C1 segment of cervical spinal cord (tissue), 14 donors: ENCODE measurements at places on chromosomes 7 and 10.

- no peak for DNase-seq
Observed at GRCh38 chr7:78151229-78151628, 352.7 kb downstream of the PHTF2 start.

DNA sequence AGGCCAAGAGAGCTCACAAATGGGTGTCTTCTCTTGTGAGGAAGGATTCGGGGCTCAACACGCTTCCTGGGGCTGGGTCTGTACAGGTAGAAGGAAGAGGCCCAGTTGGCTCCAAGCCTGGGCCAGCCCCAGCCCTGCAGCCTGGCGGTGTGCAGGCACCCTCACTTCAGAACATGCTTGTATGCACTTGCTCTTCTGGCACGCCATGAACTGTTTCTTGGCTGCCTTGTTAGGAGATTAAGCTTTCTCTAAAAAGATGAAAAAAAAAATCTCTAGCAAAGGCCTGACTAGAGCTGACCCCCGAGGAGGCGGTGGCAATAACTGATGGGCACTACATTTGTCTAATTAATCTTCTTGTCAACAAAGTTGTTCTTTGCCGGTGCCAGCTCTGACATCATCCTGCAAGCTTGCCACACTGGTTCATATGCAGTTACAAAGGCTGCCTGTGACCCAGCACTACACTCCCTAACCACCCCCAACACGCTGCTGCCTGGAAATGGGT is 94.7 kb downstream of the WDR11 start:
- DNase-seq: peak; percentile 76

GRCh38 chr7:37032258-37032601 is 307.9 kb upstream of the AOAH start:
- DNase-seq: no peak

- no peak for DNase-seq
Observed at GRCh38 chr10:44245601-44245938, 139.3 kb downstream of the CXCL12 start.

DNA sequence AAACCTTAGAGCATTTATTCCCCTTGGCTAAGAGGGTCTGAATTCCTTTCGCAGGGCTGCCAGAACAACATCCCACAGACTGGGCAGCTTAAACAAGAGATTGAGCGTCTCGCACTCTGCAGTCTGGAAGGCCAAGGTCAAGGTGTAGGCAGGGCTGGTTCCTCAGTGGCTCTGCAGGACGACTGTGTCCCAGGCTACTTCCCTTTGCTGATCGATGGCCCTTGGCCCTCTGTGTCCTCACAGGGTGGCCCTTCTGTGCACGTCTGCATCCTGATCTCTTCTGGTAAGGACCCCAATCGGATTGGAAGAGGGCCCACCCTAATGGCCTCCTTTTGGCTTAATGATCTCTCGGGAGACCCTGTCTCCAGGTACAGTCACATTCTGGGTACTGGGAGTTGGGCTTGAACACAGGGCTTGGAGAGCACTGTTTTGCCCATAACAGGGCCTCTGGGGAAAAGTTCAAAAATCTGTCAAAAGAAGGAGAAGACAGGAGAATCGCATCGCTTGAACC is 35.1 kb upstream of the DNAJB6 start:
- no peak for DNase-seq

DNA sequence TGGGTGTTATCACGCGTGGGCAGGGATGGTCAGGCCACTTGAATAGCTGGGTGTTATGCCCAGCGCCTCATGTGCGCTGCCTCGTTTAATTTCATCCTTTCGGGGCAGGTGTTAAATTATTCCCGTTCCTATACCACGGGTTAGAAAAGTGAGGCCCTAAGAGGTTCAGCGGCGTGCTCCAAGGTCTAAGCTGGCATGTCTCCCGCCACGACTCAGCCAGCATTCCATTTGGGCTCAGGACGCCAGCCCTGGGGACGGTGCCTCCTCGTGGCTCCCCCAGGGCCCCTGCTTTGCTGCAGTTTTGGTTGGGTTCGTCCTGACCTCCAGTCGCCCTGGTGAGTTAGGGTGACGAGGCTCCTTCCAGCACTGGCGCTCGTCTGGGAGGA is 124.5 kb downstream of the TRRAP start:
- DNase-seq: no peak

DNA sequence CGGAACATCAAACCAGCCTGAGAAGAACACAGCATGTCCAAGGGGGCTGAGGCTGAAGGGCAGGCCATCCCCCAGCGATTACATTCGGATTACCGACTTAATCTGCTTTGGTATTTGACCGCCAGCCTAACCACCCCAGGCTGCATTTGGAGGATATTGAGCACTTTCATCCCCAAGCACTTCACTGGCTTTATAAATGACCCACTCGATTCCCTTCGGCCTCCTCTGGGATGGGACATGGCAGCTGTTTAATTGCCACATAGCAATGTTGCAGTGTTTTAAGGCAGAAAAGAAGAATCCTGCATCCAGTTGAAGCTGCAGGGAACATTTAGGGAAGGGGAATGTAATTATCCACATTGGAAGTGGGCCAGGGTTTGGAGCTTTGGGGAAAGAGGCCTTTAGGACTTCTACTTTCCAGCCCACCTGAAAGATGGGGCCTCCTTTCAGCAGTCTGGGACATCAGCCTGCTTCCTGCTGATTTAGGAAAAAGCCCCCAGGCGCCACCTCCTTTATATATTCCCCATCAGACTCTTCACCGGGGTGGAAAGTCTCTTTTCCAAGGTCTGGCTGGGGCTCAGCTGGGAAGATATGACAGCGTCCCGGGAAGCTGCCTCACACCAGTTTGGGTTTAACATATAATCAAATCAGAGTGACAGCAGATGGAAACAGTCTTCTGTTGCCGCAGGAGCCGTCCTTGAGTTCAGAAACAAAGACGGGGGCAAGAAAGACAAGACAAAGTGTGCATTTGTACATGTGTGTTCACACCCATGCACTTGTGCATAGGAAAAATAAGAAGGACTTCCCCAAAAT is 9.2 kb downstream of the DPCD start:
- no peak for DNase-seq

DNA sequence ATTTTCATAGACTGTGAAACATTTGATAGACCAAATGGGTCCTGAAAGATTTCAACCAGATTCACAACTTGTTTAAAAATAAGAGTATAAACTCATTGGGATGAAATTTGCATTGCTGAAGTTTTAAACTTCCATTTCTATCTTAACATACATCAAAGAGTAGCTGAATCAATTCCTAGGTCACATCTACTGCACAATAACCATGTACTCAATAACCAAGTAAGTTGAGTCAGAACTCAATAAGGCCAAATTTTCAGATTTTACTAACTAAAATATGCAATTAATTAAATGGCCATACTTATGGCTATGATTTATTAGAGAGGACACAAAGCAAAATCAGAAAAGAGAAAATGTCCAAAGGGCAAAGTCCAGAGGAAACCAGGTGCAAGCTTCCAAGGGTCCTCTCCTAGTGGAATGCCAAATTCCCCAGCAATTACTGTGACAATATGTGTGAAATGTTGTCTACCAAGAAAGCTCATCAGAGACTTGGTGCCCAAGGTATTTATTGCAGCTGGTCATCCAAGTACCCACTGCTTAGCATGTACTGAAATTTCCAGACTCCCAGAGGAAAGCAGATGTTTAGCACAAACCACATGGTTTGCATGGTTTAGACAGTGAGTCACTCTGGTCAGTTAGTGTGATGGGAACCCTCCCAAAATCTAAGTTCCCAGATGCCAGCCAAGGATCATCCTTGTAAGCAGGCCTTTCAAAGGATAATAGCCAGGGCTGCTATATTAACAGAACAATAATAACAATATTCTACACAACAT is 238.9 kb downstream of the IPMK start:
- DNase-seq: no peak
